Cerebellum (tissue), 4 donors: ENCODE measurements at places on chromosomes 3 and 15. TPM values are rescaled to one million over a fixed set of nuclear protein-coding genes. Genes with fewer than 3 reads are reported as not detected.

Gene DAZL
- 0.09 TPM for total RNA-seq

Gene ECT2
- 26.2 TPM for total RNA-seq

Gene NME9
- 6.4 TPM for total RNA-seq

Gene GRK7
- total RNA-seq = 0.09 TPM

Gene PPM1M
- total RNA-seq = 3.1 TPM

Gene GALNT15
- 27.5 TPM for total RNA-seq

Gene RPS17
- total RNA-seq = 1,164 TPM

Gene COLQ
- 2.5 TPM for total RNA-seq

Gene MEGF11
- 14.0 TPM for total RNA-seq

Gene ADGRG7
- not detected for total RNA-seq

Gene CD200R1
- 0.64 TPM for total RNA-seq

Gene PLOD2
- 26.2 TPM for total RNA-seq

Gene PEX11A
- total RNA-seq = 7.8 TPM

Gene MINAR1
- 17.7 TPM for total RNA-seq

Gene GPR160
- 3.9 TPM for total RNA-seq

Gene ZMAT3
- 15.1 TPM for total RNA-seq

Gene GPR62
- total RNA-seq = 0.18 TPM

Gene LYZL4
- total RNA-seq = not detected

Gene LSG1
- total RNA-seq = 30.7 TPM

Gene PP2D1
- total RNA-seq = not detected

Gene ROBO2
- 236 TPM for total RNA-seq

Gene OXTR
- 3.2 TPM for total RNA-seq

Gene RLBP1
- 0.18 TPM for total RNA-seq
